CD4-positive, alpha-beta T cell treated with Interleukin-17A for 4 hours (primary cell): ENCODE measurements at places on chromosomes 1 and 21.

- DNase-seq: no peak
These were observed 31.7 kb downstream of the USP48 start for GRCh38 chr1:21751281-21751680.

DNA sequence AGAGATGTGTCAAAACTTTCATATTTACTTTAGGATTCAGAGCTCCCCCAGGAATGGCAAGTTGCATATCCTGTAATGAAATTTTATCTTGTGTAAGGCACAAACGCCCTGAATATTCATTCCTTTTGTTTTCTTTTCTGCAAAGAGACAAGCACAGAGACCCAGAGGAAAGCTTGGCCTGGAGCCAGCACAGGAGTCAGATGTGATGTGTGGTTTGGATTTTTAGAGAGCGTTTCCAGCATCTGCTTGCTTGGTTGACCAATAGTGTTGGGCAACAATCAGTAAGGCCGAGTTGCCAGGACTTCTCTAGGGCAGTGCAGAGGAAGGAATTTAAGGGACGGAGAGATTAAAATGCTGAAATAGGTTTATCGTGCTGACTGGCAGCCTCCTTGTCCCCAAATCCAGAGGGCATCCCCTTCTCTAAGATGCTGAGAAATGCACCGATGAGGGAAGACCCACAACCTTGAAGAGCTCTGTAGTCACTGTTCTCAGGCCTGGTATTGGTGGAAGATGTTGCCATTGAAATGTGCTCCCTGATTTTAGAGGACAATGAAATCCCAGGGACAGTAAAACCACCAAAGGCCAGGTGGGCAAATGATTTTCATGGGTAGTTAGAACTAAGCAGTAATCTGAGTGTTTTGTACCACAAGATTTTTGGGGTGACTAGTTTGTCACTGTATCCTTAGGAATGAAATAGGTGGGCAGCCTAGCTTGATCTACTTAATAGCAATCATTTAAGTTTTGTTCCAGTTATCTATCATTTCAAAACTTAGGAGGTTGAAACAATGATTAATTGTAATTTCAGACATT is 37.9 kb upstream of the RHOU start:
- DNase-seq: no peak

DNA sequence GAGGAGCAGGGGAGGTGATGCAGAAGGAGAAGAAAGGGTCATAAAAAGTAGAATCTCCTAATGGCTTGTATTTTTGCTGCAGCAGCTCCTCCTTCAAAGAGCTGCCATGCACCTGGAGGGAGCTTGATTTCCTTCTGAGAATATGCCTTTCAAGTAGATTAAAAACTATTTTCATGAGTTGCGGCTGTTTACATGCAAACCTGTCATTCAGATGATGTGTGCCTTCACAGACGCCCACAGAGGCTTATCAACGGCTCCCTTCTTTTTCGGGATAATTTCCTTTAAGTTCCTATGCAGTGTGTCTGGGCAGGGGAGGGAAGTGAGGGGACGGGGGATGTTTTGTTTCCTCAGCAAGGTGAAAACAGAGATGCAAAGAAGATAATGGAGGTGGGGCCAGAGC is 38.8 kb downstream of the TNR start:
- DNase-seq: no peak

DNA sequence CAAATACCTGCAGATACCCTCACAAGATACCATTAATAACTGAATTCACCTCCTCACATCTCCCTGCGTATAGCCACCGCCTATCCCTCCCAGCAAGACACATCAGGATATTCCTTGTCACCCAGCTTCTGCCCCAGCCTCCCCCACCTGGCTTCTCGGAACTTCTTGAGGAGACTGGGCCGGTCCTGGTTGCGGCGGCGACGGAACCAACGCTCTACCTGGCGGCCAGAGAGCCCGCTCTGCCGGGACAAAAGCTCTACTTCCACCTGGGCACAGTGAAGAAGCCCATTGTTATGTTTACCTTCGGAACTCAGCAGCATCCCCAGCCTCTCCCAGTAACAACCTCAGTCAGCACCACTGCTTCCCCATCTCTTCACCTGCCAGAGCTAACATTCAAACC is 6.7 kb downstream of the CERS2 start:
- DNase-seq: no peak

DNA sequence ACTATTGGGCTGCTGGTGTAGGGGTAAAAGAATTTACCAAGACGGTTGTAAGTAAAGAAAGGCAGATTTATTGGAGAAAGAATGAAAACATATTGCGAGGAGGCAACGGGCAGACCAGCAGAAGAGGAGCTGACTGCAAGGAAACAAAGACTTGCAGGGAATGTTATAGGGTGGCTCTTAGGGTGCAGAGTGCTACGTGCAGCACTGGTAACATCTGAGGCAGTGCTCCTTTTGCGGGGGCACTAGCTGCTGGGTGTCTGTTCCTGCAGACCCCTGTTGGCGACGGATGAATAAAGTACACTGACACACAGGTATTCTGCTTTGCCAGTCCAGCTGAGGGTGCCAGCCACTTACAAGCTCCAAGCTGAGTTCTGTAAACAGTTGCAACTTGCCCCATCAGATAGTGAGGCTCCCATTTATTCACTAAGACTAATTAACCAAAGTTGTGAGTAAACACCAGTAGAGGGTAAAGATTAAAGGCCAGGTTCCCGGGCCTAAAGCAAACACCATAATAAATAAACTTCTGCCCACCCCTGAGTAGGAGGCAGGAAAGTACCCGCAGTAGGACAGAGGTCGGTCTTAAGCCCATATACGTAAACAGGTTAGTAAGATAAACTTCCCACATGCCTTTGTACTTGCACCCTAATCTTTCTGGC is 140.2 kb upstream of the KCNK1 start:
- DNase-seq: no peak

- no peak for DNase-seq
These were observed 388.7 kb downstream of the RPS6KC1 start for GRCh38 chr1:213439703-213440102.

GRCh38 chr1:203139976-203140475 is 12.5 kb downstream of the ADORA1 start:
- DNase-seq: no peak
